ENCODE measurements at places on chromosomes 1 and 21.
A peak's percentile ranks its signal among the peaks of the same experiment; 100 is the strongest.

GRCh38 chr1:40451238-40451585, 936 bp downstream of the ZFP69B start:
- DNase-seq = peak; percentile 19

- DNase-seq = no peak
These were observed 7.5 kb downstream of the PTPRU start for GRCh38 chr1:29243871-29244200.

GRCh38 chr1:168848051-168848450, 119.0 kb upstream of the DPT start:
- no peak for DNase-seq

- no peak for DNase-seq
These were observed 10.3 kb upstream of the EVI5 start for GRCh38 chr1:92795166-92795565.

GRCh38 chr1:3706651-3707297, 45.5 kb upstream of the CCDC27 start:
- DNase-seq = no peak

DNA sequence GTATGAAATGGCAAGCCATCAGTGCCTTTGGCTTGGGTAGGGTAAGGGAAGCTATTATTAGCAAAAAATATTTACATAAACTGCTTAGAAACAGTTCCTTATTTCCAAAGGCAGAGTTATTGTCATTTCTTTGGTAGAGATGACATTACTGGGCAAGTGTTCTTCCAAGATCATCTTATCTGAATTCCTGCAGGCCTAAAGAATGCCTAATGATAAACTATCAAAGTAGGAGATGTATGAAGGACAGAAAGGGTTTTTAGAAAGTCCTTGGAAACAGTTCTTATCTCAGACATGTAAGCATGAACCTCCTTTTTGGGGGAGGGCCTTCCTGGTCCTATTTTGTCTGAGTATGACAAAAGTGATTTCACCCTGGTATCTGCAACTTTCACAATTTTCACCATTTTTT, 5.1 kb upstream of the FRRS1 start:
- peak; percentile 60 for DNase-seq

DNA sequence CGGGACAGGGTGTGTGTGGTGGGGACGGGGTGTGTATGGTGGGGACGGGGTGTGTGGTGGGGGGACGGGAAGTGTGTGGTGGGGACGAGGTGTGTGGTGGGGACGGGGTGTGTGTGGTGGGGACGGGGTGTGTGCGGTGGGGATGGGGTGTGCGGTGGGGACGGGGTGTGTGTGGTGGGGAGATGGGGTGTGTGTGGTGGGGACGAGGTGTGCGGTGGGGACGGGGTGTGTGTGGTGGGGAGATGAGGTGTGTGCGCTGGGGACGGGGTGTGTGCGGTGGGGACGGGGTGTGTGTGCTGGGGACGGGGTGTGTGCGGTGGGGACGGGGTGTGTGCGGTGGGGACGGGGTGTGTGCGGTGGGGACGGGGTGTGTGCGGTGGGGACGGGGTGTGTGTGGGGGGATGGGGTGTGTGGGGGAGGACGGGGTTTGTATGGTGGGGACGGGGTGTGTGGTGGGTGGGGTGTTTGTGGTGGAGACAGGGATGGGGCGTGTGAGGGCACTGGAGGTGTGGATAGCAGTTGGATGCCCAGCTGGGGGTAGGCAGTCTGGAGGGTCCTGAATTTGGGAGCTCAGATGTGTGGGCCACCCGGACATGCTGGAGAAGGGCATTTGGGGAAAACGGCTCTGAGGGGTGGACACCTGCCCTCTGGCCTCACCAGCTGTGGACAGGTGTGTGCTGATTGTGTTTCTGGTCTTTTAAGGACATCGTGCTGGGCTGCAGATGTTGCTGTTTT, 16.9 kb downstream of the IBA57 start:
- no peak for DNase-seq

- DNase-seq = no peak
These were observed 105.3 kb upstream of the BEND5 start for GRCh38 chr1:48882020-48882419.

GRCh38 chr1:39141925-39142324, 62.6 kb upstream of the MACF1 start:
- DNase-seq = peak; percentile 94
